ENCODE measurements at places on chromosomes 4 and X. TPM values are rescaled to one million over a fixed set of nuclear protein-coding genes. Genes with fewer than 3 reads are reported as not detected.

Gene ERCC6L
- polyA plus RNA-seq: 1.5 TPM

- DNase-seq: no peak
- no peaks in the 10 kb centered on the region for H3K36me3 ChIP-seq
- H3K27ac ChIP-seq: no peak overlapping the region
- 0 out of 2 replicates have a peak, but pooled peaks cover 4% of the 10 kb centered on the region for H3K27me3 ChIP-seq
- no peaks in the 10 kb centered on the region for H3K4me1 ChIP-seq
These were observed 18.7 kb downstream of the SLC25A43 start for GRCh38 chrX:119417842-119418241.

GRCh38 chr4:20326977-20327376, 75.3 kb downstream of the SLIT2 start:
- peaks cover 6% of the 10 kb centered on the region for H3K4me1 ChIP-seq
- H3K4me3 ChIP-seq: no peak overlapping the region
- DNase-seq: peak; percentile 33

DNA sequence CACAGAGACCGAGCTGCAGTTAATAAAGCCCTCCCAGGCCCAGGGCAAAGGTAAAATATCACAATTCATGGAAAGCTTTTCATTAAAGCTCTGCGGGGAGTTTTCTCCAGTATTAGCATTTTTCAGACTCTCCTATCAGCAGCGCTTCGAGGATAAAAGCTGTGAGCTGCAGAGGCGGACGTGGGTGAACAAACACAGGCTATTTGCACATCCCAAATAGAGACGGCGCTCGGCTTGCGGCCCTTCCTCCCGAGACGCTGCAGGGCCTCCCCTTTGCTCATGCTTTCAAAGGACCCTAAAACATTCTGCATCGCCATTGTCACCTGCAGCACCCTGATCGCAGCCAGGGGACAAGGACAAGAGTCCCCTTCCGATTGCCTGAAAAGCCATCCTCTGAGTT, 97.3 kb downstream of the SORCS2 start:
- no peak overlapping the region for H3K4me3 ChIP-seq
- H3K27ac ChIP-seq: no peak overlapping the region
- no peak for DNase-seq
- no peaks in the 10 kb centered on the region for H3K36me3 ChIP-seq

GRCh38 chr4:26150948-26151347, 169.9 kb upstream of the RBPJ start:
- no peaks in the 10 kb centered on the region for H3K4me1 ChIP-seq
- no peaks in the 10 kb centered on the region for H3K27me3 ChIP-seq
- DNase-seq: no peak
- H3K4me3 ChIP-seq: no peak overlapping the region
- no peak overlapping the region for H3K27ac ChIP-seq
- H3K36me3 ChIP-seq: no peaks in the 10 kb centered on the region

DNA sequence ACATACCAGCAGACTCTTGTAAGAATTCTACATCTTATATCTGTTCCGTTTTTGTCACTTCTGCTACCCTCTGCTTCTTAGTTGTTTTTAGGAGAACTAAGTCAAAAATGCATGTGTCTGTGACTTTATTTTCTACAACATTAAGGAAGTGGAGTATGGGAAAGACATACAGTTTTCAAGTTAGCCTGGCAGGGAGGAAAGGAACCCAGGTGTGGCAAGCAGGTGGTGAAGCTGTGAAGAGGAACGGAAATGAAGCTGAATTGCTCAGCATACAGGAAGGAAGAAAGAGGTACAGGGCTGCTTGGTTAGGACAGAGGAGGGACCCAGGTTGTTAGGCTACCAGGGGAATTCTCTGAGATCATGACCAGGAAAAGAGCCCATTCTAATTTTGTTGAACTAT, 9.4 kb downstream of the GPRIN3 start:
- no peaks in the 10 kb centered on the region for H3K27me3 ChIP-seq
- H3K36me3 ChIP-seq: no peaks in the 10 kb centered on the region
- H3K4me1 ChIP-seq: no peaks in the 10 kb centered on the region

DNA sequence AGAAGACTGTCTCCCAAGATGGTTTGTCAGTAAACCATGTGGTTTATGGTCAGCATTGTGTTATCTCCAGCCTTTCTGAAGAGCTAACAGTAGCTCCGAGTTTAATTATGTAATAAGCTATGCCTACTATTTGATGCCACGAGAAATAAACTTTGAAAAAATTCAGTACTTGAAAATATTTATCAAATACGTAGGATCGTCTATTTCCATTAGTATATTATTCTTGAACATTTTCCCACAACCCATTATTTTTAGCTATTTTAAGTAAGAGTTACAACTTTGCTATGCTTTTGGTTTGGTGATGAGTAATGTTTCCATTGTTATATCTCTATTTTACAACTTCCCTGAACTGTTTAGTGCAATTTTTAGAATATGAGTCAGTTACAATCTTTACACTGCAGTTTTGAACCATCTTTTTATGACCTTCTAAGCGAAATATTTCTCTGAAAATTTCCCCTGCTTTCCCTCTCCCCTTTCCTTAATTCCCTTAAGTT, 44.5 kb upstream of the TRIM2 start:
- no peak for DNase-seq
- no peaks in the 10 kb centered on the region for H3K36me3 ChIP-seq
- H3K4me1 ChIP-seq: peaks cover 20% of the 10 kb centered on the region
- no peak overlapping the region for H3K27ac ChIP-seq
- no peaks in the 10 kb centered on the region for H3K27me3 ChIP-seq

Gene ERAS
- 0.06 TPM for polyA plus RNA-seq

- no peaks in the 10 kb centered on the region for H3K27me3 ChIP-seq
- H3K27ac ChIP-seq: no peak overlapping the region
- no peaks in the 10 kb centered on the region for H3K4me1 ChIP-seq
- no peak overlapping the region for H3K4me3 ChIP-seq
- DNase-seq: no peak
These were observed 100.0 kb upstream of the PRKG2 start for GRCh38 chr4:81314897-81315470.

Gene MFAP3L
- polyA plus RNA-seq: 8.5 TPM

DNA sequence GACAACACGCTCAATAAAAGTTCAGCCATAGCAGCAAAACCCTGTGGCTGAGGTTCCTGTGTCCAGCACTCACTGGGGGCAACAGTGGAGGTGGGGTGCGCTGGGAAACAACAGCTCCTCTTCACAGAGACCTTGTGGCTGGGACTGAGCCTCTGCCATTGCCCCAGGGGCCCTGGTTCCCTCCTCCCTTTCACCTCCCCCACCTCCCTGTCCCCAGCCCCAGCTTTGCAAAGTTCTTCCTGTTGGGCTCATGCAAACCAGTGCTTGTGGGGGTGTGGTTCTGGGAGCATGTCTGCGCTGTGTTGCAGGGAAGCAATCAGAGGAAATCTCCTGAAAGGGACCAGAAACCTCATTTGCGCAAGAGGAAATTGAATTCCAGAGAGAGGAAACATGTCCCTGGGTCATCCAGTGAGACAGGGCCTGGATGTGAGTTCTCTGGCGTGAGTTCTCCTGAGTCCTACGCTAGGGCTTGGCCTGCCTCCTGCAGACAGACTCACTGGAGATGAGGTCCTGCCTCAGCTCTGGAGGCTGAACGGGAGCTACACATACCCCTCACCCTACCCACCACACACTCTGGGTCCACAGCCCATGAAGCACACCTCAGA, 7.4 kb downstream of the FATE1 start:
- H3K27ac ChIP-seq: no peak overlapping the region
- H3K4me1 ChIP-seq: no peaks in the 10 kb centered on the region
- H3K4me3 ChIP-seq: no peak overlapping the region
- peaks cover 34% of the 10 kb centered on the region for H3K27me3 ChIP-seq

Gene SPATA4
- polyA plus RNA-seq: 0.34 TPM

DNA sequence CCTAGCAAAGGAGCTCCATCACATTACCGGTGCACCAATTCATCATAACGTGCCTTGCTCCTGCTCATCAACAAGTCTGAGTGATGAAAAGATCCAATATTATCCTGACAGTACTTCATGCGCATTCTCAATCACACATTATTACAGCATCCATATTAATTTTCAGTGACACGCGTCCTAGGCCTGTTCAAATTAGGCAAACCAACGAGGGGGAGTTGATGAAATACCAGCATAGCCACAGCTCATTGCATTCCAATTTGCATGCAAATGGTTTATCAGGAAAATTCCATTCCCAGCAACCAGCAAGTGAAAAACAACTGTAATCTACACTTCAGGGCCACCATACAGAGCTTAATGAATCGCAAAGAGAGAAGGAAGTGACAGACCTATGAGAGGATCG, 236.9 kb downstream of the DCLK2 start:
- no peak for DNase-seq
- no peaks in the 10 kb centered on the region for H3K36me3 ChIP-seq
- no peaks in the 10 kb centered on the region for H3K27me3 ChIP-seq
- H3K27ac ChIP-seq: no peak overlapping the region
- peaks cover 5% of the 10 kb centered on the region for H3K4me1 ChIP-seq

Data from SK-N-SH (cell line).